Stimulated activated CD4-positive, alpha-beta T cell treated with anti-CD3 and anti-CD28 coated beads, Interleukin-12 subunit alpha, Interleukin-12 subunit beta, amount 100 ng/mL, for 48 hours (primary cell): ENCODE measurements at places on chromosomes 5 and 9.

GRCh38 chr5:179258922-179259730, 86.1 kb downstream of the ADAMTS2 start:
- no peak for DNase-seq

DNA sequence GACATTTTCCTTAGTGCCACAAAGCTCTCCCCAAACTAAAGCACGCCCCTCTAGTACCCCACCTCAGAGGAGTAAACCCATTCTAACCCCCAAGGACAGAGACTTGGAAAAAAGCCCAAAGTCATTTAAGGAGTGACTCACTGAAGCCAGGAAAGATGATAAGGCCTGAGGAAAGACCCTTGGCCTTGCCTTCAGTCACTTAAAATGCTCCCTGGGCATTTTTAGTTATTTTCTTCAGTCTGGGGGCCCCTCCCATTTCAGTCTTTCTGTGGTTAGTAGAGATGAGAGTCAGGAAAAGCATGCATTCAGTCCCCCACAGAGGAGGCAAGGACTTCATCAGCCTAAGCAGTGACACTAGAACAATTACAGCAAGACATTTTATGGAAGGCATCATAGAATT, 13.7 kb upstream of the TLX3 start:
- no peak for DNase-seq

DNA sequence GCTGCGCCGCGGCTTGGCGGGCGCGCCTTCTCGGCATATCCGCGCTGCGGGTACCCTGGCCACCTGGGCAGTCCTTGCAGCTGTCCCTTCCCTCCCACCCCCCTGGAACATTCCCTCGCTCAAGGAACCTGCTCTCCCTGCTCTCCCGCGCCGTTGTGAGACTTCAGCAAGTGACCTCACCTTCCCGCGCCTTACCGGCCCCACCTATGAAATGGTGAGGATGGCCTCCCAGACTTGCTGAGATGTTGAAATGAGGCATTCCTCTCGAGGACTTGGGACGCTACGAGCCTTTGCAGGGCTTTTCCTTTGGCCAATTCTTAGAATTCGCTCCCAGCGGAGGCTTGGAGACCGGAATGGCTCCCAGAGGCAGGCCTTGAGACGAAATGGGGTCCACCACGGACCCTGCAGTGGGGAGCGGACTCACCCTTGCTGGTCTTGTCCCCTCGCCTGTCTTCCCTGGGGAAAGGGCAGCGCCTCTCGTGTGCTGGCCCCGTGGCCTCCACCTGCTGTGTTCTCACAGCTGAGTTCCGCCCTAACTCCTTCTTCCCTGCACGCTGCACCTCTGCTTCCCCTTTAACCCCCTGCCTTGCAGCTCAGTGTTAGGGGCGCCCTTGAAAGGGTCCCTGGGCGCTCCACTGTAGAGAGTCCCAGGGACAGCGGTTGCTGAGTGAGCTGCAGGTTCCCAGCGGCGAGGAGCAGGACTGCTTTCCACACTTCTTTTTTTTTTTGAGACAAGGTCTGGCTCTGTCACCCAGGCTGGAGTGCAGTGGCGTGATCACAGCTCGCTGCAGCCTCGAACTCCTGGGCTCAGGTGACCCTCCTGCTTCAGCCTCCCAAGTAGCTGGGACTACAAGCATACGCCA, 907 bp downstream of the HMCN2 start:
- no peak for DNase-seq

- DNase-seq: no peak
Measured at GRCh38 chr5:167478188-167478587, 813.3 kb upstream of the WWC1 start.

- DNase-seq: no peak
Measured at GRCh38 chr9:35771534-35771933, 17.5 kb upstream of the MSMP start.

GRCh38 chr5:32098890-32099310, 75.2 kb downstream of the GOLPH3 start:
- no peak for DNase-seq

GRCh38 chr9:94874316-94874715, 147.8 kb downstream of the AOPEP start:
- no peak for DNase-seq

DNA sequence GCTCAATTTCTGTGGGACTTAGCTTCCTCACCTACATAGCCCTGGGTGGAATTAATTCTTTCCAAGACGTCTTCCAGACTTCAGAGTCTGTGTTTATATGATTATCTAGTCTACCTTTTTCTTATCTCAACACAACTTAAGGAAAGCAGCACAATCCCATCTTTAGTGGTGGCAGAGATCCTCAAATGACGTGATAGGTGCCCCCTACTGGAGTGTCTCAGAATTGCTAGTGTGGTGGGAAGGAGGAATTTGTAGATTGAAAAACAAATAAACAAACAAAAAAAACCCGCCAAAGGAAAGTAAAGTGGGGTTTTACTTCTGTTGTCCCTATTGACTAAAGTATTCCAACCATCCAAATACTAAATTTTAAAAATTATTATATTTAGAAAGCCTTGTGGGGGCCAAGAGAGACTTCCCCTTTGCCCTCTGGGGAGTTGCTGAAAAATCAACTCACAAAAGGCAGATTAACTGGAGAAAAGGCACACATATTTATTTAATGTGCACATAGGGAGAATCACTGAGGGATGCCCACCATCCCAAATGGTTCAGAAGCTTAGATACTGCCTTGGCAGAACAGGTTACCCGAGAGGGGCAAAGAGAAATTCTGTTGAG, 283.3 kb downstream of the TMEM167A start:
- DNase-seq: no peak

- DNase-seq: no peak
Measured at GRCh38 chr5:80064124-80064523, 29.0 kb downstream of the THBS4 start.

DNA sequence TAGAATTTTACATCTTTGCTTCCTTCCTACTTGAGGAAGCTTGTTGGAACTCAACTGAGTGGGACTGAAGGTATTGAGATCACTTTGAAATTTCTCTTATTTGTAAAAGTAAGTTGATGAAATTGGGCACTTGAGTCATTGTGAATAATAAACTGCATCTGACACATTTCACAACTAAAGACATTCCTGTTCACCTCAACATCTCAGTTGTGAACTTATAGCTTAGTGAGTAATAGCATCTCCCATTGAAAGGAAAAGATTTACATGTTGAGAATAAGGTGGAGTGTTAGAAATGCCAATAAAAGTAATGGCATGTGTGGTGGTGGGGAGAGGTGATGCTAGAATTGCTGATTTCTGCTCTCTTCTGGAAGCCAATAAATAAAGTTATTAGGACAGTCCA, 145.0 kb downstream of the SLC24A2 start:
- no peak for DNase-seq

DNA sequence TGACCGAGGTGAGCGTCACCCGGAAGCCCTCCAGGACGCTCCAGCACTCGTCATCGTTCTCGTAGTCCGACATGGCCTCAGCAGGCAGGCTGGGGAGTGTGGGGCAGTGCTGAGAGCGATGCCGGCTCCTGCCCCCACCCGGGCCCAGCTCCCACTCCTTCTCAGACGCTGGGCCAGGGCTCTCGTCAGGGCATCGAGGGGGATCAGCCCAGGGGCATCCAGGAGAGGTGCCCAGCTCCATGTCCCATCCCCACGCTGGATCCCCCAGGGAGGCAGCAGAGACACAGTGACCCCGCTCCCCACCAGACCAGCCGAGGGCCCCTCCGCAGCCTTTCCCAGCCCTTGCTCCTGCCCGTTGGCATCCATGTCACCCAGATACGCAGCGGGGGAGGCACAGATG, 1.5 kb downstream of the CARD9 start:
- no peak for DNase-seq

DNA sequence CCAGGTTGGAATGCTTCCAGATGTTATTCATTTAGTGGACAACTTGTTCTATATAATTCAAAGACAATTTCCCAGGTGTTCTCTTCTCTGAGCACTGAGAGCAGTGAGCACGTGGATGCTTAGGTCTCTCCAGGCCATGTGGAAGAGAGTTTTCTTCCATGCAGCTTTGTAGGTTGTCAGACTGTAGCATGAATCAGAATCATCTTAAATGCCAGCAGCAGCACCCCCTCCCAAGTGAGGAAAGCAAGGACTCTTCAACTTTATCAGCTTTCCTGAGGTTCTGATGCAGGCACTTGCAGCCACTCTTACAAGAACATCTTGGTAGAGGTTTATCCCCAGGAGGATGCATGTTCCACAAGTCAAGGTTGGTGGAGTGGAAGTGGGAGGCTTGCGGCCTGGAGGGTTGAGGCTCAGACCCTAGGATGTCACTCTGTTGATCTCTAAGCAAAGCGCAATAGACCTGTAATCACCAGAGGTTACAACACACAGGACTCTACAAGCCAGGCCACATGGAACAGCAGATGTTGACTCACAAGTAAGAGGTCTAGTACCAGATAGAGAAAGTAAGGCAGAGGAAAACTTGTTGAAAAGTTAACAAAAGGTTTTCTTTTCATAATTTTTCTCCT, 47.7 kb downstream of the UGCG start:
- no peak for DNase-seq

- DNase-seq: no peak
Measured at GRCh38 chr9:14790628-14791027, 68.1 kb upstream of the CER1 start.

DNA sequence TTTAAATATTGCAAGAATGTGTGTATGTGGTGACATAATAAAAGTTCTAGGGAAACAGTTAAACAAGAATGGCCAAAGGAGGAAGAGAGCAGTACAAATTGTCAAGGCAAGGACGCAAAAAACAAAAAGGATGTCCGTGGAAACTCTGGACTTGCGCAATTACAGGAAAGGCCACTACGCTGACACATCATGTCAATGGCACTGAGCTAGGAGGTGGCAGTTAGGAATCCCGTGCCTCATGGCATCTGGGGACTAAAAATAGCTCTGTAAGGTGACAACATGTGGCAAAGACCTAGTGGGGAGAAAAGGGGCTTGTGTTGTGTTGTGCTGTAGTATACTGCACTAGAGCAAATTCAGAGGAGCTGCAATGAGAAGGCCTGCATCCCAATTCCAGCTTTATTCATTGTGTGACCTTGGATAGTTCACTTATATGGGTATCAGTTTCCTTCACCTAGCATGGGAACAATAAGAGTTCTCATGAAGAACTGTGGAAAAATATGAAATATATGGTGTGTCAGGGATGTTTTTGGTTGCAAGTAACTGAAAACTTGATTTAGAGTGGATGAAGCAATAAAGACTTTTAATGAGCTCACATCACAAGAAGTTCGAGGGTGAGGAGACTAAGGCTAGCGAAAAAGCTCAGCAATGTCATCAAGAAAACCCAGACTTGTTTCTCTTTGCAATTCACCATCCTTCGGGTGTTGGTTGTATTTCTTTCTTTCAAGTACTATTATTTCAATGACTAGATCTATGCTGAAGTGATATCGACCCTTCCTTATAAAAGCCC, 124.1 kb upstream of the STC2 start:
- DNase-seq: no peak

GRCh38 chr5:94028001-94028400, 286.6 kb upstream of the POU5F2 start:
- DNase-seq: no peak
